NCI-H1092 treated with DMSO at 0.1 percent for 48 hours (cell line): ENCODE measurements at places on chromosomes 6 and 20.

DNA sequence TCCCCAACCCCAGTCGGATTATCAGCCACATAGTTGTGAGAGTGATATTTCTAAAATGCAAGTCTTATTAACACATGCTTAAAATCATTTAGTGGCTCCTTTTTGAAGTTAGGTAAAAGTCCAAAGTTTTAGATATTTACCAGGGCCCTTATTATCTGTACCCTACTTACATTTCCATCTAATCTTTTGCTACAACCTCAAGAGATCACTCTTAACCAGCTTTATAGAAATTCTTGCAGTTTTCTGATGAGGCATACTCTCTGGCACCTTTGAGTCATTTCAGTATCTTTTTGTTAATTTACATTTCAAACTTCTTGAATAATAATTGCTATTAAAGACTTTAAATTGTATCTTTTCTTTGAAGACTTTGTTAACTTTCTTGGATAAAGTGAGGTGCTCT, 453.3 kb downstream of the RFPL4B start:
- DNase-seq: no peak

DNA sequence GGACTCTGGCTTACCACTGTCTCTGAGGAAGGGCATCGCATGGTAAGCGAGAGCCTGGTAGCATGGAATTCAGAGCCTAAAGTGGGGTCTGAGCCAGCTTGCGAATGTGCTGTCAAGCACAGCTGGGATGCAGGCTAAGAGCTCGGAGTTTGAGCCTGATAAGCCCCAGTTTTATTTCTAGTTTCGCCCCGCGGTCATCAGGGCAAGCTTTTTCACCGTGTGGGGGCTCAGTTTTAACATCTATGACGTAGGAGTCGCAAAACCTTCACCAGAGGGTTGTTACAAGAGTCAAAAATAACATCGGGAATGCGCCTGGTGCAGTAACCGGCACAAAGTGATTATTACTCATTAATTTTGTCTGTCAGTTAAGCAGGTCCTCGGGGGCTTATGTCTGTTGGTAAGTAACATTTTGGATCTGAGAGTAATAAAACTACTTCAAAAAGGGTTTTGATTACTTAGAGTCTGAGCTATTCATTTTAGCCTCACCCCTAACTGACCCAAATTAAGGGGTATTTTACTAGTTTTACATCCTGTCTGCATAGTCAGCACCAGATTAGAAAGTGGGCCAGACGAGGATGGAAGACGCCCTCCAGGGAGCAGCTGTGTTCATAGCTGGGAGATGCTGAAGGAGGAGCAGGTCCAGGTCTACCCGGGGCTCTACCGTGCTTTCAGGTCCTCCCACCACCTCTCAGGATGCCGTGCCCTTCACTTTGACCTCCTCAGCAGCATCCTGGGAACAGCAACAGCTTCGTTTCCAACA, 29.7 kb downstream of the SLC22A23 start:
- no peak for DNase-seq

DNA sequence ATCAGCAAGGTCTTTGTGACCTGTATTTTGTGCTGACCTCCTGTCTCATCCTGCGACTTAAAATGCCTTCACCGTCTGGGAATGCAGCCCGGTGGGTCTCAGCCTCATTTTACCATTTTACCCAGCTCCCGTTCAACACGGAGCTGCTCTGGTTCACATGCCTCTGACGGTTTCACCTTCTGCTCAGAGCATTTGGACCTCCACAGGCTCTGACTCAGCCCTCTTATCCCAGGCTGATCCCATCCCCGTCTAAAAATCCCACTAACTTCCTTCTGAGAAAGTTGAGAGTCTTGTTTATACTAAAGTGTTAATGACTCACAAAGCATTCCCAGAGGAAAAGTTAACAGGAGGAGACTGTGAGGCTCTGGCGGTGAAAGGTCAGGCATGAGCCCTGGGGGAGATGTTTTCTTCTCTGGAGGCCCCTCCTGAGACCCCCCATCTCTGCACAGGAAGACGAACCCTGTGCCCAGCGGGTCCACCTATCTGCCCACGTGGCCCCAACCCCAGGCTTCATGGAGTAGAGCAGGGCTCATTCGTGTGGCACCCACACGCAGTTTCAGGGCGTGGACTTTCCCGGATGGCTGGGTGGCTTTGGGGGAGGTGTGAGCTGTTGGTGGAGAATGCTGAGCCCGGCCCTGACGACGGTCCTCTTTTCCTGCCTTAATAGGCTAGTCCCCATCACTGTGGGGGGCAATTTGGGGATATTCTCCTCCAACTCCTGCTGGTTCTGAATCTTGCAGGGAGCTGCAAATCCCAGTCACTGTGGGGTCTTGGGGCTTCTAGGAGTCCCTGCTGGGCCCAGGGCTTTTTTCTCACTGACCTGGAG, 3.3 kb upstream of the BIRC7 start:
- DNase-seq: no peak

GRCh38 chr20:58576603-58576970, 61.4 kb upstream of the APCDD1L start:
- peak; percentile 48 for DNase-seq

DNA sequence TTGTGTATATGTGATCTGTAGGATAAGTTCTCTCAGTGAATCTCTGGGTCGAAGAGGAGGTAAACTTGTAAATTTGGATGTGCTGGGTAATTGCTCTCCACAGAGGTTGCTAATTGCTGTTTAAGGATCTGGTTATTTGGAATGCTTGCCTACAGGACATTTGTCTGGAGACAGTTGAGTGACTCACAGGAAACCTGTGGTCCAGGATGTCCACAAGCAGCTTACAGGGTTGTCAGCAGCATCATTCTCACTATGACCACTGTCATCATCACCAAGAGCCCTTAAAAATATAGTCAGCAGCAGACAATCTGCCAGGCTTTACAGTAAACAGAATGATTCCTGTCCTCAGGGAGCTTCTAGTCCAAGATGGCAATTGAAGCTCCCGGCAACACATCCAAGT, 31.2 kb upstream of the KCNK5 start:
- no peak for DNase-seq

DNA sequence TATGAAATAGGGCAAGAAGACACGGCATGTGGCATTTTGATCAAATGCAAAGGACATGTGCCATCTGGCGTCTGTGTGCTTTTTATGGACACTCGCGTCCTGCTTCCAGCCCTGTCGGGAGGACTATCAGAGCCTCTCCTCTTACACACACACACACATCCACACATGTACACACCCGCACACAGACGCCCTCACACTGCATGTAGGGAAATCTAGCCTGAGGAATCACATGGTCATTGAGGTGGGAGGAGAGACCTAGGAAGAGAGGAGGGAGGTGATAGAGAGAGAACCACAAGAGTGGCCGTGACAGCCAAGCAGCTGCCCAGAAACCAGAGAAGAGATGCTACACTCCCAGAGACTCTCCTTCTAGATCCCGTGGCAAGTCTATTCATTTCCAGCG, 105.9 kb upstream of the CDYL start:
- DNase-seq: no peak

- no peak for DNase-seq
Observed at GRCh38 chr6:23174781-23175361, 605.5 kb downstream of the HDGFL1 start.
